ENCODE measurements at places on chromosomes 4 and X. TPM values are rescaled to one million over a fixed set of nuclear protein-coding genes. Genes with fewer than 3 reads are reported as not detected.

- H3K27me3 ChIP-seq, result no peaks in the 10 kb centered on the region
- H3K4me1 ChIP-seq, result no peaks in the 10 kb centered on the region
- no peaks in the 10 kb centered on the region for H3K36me3 ChIP-seq
- no peak for DNase-seq
Observed at GRCh38 chr4:61501812-61502211, 301.7 kb downstream of the ADGRL3 start.

GRCh38 chrX:56113785-56114436 is 118.2 kb upstream of the KLF8 start:
- no peak for DNase-seq
- H3K27ac ChIP-seq, result no peak overlapping the region
- no peaks in the 10 kb centered on the region for H3K27me3 ChIP-seq
- no peaks in the 10 kb centered on the region for H3K4me1 ChIP-seq
- H3K4me3 ChIP-seq, result no peak overlapping the region

GRCh38 chr4:182205306-182205705 is 37.9 kb upstream of the TENM3 start:
- DNase-seq, result no peak
- no peak overlapping the region for H3K27ac ChIP-seq
- no peaks in the 10 kb centered on the region for H3K27me3 ChIP-seq
- H3K36me3 ChIP-seq, result no peaks in the 10 kb centered on the region

Gene CLCN4
- not detected for total RNA-seq

GRCh38 chrX:129648514-129649267 is 6.1 kb downstream of the APLN start:
- H3K27me3 ChIP-seq, result peaks cover 18% of the 10 kb centered on the region
- peaks cover 3% of the 10 kb centered on the region for H3K4me1 ChIP-seq
- H3K36me3 ChIP-seq, result no peaks in the 10 kb centered on the region
- no peak overlapping the region for H3K27ac ChIP-seq

Data from activated CD4-positive, alpha-beta T cell treated with anti-CD3 and anti-CD28 coated beads, Interleukin-2, amount 10 ng/mL, durations not matched to agents 24 days and 14 days (primary cell).